ENCODE measurements at places on chromosomes 1 and 21.

DNA sequence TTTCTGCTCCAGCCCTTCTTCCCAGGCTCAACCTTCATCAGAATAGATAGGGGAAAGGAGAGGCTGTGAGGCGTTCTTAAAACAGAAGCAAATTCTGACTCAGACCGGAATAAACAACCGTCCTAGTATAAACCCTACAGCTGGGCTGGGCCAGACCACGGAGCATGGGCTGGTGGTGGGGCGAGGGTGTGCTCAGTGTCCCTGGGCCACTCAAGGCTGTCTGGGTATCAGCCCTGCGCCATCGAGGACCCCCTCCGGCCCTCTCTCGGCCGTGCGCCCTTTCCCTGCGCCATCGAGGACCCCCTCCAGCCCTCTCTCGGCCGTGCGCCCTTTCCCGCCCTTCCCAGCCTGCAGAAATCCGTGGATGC lies 36.0 kb downstream of the CAPN2 start:
- no peak for DNase-seq

- no peak for DNase-seq
Measured at GRCh38 chr21:41067709-41068108, 100.3 kb upstream of the BACE2 start.

GRCh38 chr1:27496604-27497155 lies 6.7 kb upstream of the WASF2 start:
- no peak for DNase-seq

- DNase-seq = no peak
Measured at GRCh38 chr1:196684476-196684875, 32.6 kb downstream of the CFH start.

DNA sequence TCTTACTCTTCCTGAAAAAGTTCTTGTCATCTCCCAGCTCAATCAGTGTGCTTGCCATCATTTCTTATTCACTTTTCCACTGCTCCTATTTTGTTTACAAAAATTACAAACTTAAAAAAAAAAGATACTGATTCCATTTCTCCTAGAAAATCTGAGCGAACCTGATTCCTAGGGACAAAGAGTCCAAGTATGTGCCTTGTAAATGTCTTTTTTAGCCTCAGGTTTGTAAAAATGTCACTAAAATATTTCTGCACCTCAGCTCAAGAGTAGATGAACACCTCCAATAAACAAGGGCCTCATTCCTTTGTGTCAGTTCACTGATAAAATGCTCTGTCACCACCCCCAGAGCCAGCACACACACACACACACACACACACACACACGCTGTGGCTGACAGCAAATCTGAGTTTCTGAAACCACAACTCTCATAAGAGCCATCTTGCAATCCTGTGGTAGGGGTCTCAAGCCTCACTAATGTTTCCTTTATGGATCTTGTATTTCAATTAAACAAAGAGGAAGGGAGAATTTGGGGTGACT lies 299.2 kb downstream of the PBX1 start:
- no peak for DNase-seq

DNA sequence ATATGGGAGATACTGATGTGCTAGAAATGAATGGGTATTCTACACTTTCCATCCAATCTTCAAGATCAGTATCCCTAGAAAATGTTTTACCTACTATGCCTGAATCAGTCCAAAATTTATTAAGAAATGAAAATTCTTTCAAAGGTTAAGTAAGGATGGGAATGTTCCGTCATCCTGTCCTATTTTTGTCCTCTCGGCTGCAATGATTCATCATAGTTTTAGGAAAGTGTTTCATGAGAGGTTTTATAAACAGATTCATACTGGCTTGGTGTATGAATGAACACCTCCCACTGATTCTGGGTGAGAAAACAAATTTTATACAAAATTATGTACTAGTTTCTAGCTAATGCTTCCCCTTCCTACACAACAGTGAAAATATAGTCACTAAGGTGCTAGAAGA lies 504.6 kb upstream of the NR5A2 start:
- no peak for DNase-seq

DNA sequence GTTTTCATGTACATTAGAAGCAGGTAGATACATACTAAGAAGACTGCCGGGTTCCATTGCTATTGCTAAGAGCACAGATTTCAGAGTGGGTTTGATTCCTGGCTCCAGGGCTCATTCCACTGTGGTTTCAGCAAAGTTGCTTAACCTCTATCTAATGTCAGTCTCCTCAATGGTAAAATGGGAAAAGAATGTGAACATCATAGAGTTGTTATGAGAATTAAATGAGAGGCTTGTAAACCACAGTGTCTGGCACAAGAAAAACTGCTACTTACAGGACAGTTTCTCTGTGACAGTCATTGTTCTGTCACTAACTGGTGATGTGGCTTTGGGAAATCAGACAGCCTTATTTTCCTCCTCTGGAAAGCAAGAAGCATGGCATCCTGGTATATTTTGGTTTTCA lies 10.7 kb upstream of the PLXNA2 start:
- no peak for DNase-seq

DNA sequence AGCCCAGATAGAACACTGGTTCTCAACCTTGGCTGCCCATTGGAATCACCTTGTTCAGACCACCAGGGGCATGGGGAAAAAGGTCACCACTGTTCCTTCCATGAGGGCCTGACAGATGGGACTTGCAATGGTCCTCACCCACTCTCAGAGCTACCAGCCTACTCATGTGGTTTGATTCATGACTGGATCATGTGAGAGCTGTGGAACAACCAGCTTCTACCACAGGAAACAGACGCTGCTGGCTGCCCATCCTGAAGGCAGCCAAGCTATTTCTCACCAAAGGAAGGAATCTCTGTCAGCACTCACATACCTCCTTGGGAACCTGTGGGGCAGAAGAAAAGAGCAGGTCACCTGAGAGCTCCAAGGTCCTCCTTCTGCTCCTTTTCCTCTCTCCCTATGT lies 53.6 kb downstream of the CAPN8 start:
- no peak for DNase-seq

DNA sequence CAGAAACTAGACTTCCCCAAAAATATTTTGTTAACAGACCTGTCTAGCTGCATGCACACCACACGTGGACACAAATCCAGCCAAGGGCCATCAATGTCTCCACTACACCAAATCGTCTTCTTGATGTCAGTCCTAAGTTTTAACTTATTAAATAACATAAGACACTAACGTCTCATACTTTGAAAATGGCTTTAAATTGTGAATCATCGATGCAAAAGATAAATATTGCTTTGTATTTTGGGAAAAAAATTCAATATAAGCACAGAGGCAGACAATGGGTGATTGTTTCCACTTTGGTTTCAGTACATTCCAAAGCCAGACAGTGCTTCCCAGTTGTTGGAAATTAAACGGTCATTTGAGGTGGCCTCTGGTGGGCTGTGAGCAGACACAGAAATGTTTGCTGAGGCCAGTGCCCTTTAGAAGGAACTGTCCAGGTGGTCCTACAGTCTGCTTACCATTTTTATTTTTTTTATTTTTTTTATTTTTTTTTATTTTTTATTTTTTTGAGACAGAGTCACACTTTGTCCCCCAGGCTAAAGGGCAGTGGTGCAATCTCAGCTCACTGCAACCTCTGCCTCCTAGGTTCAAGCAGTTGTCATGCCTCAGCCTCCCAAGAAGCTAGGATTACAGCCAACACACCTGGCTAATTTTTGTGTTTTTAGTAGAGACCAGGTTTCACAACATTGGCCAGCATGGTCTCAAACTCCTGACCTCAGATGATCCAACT lies 1.8 kb upstream of the KIAA2013 start:
- no peak for DNase-seq

GRCh38 chr1:230679825-230680224 lies 34.1 kb downstream of the AGT start:
- DNase-seq = no peak

DNA sequence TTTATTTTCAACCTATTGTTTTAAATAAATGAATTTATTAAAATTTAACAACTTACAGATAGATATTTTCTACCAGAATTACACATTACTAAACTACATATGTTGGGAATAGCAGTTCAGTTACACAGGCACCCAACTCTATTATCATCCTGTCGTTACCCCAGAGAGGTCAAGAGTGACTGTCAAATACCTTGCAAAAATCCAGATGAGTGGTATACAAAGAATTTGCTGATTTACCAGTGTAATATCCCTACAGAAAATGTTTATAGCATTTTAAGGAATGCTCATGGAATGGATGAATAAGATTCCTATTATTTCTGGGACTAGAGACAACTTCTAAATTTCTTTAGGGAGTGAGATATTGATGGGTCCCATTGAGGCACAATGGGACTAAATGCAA lies 300.7 kb upstream of the RGS18 start:
- no peak for DNase-seq

- DNase-seq = no peak
Measured at GRCh38 chr1:87243573-87243972, 85.1 kb upstream of the LMO4 start.

GRCh38 chr1:76868154-76868882 lies 1.0 kb downstream of the ST6GALNAC5 start:
- no peak for DNase-seq

- no peak for DNase-seq
Measured at GRCh38 chr1:173409613-173410012, 67.5 kb upstream of the PRDX6 start.

- no peak for DNase-seq
Measured at GRCh38 chr21:26423511-26423910, 149.6 kb downstream of the CYYR1 start.

- DNase-seq = no peak
Measured at GRCh38 chr1:228207381-228207810, 448 bp upstream of the OBSCN start.

- no peak for DNase-seq
Measured at GRCh38 chr1:24964811-24965570, 34.9 kb upstream of the RUNX3 start.

DNA sequence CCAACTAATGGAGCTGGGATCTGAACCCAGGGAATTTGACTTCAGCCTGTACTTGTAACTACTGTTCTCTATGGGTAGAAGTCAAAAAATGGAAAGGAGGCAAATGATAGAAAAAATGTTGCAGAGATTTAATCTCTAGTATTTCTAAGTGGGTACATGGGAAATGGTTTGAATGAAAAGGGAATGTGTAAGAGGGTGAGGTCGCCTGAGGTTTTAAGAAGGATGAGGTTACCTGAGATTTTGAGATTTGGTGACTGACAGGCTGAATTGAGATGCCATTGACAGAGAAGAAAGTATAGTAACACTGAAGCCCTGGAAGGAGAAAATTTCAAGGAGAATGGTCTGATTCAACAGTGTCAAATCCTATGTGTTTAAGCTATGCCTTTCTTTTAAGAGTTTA lies 5.5 kb downstream of the CAMSAP2 start:
- no peak for DNase-seq

DNA sequence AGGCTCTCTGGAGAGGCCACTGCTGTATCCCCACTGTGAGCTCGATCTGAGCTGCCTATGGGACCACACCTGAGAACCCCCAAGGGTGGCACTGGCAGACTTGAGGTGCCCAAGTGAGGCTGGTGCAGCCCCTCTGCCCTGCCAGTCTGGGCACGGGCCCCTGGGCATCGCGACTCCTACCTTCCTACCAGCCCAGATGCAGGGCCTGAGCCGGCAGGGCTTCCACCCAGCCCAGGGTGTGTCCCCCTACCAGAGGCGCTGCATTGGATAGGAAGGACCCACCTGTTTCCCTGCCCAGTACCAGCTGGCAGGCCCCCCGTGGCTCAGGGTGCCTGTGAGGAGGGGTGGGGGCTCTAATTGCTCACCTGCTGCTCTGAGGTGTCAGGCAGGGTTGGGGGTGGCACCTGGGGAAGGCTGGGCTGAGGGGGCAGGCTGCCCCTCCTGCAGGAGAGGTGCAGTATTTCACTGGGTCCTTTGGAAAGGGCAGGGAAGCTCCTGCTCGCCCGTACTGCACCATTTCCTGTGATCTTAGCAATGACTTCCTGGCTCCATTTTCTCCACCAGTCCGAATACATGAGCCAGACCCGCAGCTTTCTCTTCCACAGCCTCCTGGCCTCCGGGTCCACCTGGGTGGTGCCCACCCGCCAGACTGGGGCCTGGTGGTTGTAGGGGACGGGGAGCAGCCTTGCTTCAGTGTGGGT lies 11.8 kb downstream of the TP73 start:
- DNase-seq = no peak

DNA sequence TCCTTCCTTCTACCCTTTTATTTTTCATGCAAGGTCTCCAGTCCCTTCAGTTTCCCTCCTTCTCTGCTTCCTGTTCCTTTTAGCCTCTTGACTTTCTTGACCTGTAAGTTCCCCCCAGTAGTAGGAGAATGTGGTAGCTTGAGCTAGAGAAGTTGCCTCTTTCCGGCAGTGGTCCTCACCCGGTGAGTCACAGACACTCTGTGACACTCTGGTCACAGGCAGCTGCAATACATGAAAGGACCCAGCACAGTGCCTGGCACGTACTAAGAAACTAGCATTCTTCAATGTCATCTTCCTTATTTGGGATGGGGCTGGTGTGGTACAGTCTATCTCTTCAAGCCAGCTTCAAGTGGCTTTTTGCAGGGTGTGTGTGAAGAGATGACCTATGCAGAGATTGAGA lies 16.0 kb downstream of the PFKFB2 start:
- DNase-seq = peak; percentile 53

- no peak for DNase-seq
Measured at GRCh38 chr1:7256526-7256925, 471.3 kb downstream of the CAMTA1 start.

DNA sequence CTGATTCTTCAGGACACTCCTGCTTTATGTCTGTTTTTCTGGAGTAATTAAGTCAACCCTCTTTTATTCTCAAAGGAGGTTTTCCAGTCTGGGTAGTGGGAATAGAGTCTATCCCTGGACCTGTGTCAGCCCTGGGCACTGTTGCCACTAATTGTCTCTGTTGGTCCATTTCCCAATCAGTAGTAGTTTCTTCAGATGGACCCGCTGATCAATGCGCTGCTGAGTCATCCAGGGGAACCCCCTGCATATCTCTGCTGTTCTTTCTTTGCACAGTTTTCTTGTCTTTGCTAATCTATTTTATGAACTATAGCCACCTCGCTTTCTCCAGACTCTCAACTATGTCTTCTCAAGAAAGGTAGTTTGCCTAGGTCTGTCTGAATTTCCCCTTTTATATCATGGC lies 82.5 kb downstream of the TNNI3K start:
- DNase-seq = no peak

DNA sequence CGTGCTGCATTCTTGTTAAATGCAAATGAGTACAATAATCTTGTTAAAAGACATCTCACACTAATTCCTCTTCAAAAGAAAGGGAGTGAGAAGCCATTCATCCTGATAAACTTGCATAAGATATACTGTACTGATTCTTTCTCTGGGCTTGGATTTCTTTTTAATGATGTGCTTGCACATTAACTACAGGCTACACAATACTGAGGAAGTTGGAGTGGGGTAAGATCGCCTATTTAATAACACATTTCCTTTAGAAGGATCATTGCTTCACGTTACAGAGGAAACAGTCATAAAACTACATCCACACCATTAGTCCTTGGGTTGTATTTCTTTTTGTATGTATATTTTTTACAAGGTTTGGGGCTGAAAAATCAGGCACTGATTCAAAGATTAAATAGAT lies 36.6 kb downstream of the NRIP1 start:
- DNase-seq = no peak

GRCh38 chr1:7298749-7299151 lies 472.3 kb upstream of the VAMP3 start:
- no peak for DNase-seq

Data from hematopoietic multipotent progenitor cell treated with erythropoietin and hydrocortisone succinate and interleukin-3 and kit ligand, for 17 days (in vitro differentiated cells).